ENCODE measurements at places on chromosomes 4 and X.

DNA sequence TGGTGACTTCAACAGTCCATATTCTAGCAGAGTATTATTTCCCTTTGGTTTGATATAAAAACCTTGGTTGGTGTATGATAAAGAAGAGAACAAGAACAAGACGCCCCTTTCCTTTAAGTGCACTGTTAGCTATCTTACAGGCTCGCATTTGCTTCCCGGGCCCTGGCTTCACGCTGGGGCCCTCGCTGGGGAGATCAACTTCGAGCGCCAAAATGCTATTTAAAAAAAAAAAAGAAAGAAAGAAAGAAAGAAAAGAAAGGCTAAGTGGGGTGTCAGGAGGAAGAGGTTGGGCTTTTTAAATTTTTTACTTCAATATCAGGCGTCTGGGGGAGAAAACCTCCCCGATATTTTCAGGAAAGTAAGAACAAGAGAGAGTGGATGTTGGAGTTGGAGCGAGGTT, 11.7 kb downstream of the ARX start:
- H3K4me1 ChIP-seq = peaks cover 17% of the 10 kb centered on the region
- no peak for DNase-seq
- H3K36me3 ChIP-seq = no peaks in the 10 kb centered on the region
- H3K27ac ChIP-seq = no peak overlapping the region

- no peak overlapping the region for H3K27ac ChIP-seq
- H3K27me3 ChIP-seq = no peaks in the 10 kb centered on the region
- H3K36me3 ChIP-seq = no peaks in the 10 kb centered on the region
- no peak for DNase-seq
- no peak overlapping the region for H3K4me3 ChIP-seq
Observed at GRCh38 chr4:167774646-167775045, 317.7 kb upstream of the ANXA10 start.

- no peaks in the 10 kb centered on the region for H3K36me3 ChIP-seq
- no peak for DNase-seq
- no peaks in the 10 kb centered on the region for H3K4me1 ChIP-seq
- H3K27ac ChIP-seq = no peak overlapping the region
- no peaks in the 10 kb centered on the region for H3K27me3 ChIP-seq
Observed at GRCh38 chrX:40314070-40314469, 216.3 kb upstream of the BCOR start.

- H3K27ac ChIP-seq = no peak overlapping the region
- H3K4me1 ChIP-seq = peaks cover 6% of the 10 kb centered on the region
- H3K4me3 ChIP-seq = no peak overlapping the region
Observed at GRCh38 chr4:53786632-53787031, 195.3 kb upstream of the LNX1 start.

DNA sequence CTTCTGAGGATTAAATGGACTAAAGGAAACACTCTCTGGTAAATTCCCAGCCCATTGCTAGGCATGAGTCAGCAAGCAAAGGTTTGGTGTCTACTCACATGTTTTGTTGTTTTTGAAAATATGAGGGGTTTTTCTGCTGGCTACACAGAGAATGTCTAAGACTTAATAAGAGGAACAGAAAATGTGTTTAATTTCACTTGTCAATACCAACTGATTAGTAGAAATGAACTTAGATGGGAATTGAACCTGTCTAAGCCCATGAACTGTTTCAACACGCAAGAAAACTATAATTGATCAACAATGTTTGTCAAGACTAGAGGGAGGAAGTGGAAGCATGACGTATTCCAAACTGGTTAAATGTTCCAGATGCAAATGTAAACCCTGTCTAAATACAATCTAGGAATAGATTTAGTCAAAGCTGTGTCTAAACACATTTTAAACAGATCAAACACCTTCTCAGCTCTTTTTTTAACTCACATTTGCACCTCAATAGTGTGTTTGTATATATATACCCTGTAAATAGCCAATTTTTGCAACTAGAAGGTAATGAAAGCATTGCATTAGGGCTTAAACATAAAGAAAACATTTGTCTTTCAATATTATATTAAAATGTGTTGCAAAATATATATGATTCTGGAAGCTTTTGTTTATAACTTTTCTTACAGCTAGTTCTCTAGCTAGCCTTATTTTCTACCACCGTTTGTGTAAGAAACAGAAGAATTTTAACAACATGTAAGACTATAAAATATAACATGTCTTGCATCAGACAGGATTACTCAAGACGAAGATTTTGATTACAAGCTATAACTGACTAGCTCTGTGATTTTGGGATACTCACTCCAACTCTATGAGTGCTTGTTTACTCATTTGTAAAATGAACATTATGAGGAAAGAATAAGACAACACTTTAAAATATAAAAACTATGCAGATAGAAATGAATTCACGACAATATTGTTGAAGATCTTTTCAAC, 607.8 kb downstream of the FSTL5 start:
- no peaks in the 10 kb centered on the region for H3K4me1 ChIP-seq
- H3K4me3 ChIP-seq = no peak overlapping the region
- no peak overlapping the region for H3K27ac ChIP-seq
- DNase-seq = no peak
- no peaks in the 10 kb centered on the region for H3K36me3 ChIP-seq

DNA sequence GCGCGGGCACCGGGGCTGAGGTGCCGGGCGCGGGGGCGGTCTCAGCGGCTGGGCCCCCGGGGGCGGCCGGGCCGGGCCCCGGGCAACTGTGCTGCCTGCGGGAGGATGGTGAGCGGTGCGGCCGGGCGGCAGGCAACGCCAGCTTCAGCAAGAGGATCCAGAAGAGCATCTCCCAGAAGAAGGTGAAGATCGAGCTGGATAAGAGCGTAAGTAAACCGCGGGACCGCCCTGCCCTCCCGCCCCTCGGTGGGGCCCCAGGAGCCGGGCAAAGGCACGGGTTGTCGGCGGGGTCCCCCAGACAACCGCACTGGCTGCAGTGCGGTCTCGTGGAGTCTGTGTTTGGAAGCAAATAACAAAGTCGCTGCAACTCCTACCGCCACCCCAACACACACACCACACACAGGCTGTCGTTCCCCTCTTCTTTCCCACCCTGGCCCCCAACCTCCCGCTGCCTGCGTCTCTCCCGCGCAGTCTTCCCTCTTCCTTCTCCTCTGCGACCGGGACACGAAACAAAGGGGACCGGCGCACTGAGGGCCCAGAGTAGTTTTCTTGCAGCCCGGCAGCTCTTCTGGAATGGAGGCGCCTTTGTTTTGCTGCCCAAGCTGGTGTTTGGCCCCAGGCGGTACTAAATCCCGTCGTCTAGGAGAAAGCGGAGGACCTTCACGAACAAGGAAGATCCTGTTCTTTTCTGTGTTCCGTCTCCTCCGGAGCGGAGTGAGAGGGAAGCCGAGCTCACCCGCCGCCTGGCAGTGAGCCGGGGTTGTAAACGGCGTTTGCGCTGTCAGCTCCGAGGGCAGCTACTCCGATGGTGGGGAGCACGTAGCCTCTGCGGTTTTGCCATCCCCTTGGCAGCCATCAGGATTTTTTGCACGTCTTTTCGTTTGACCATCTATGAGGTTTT, 788 bp downstream of the SAP30 start:
- peak overlapping the region; percentile 89 for H3K4me3 ChIP-seq
- no peaks in the 10 kb centered on the region for H3K36me3 ChIP-seq
- H3K27me3 ChIP-seq = no peaks in the 10 kb centered on the region

- H3K27ac ChIP-seq = no peak overlapping the region
- no peaks in the 10 kb centered on the region for H3K27me3 ChIP-seq
- H3K4me1 ChIP-seq = no peaks in the 10 kb centered on the region
- H3K36me3 ChIP-seq = no peaks in the 10 kb centered on the region
Observed at GRCh38 chr4:142372530-142373260, 473.4 kb downstream of the INPP4B start.

DNA sequence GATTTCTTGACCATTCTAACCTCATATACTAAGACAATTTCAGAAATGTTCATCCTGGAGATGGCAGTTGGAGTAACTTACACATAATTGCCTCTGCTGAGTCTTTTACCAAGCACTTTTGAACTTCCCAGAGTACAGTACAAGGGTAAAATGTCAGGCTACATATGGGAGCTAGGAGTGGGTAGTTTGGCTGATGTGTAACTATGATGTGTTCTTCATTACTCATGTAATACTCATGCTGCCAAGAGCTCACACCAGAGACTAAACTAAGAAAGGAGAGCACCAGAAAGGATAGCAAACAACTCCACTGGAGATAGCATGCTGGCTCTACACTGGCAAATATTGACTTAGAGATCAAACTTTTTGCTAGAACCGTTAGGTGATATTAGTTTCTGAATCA, 194.0 kb downstream of the PDGFRA start:
- H3K27me3 ChIP-seq = no peaks in the 10 kb centered on the region
- DNase-seq = no peak
- H3K27ac ChIP-seq = no peak overlapping the region
- H3K4me3 ChIP-seq = no peak overlapping the region
- no peaks in the 10 kb centered on the region for H3K36me3 ChIP-seq

Data from liver (tissue), 10 donors.